HFFc6 (cell line): ENCODE measurements at places on chromosomes 11 and 22.

- no peak for DNase-seq
Measured at GRCh38 chr11:2300290-2300935, 1.3 kb downstream of the C11orf21 start.

- no peak for DNase-seq
Measured at GRCh38 chr11:122666743-122667142, 11.2 kb downstream of the UBASH3B start.

GRCh38 chr11:100525635-100526034 is 161.5 kb upstream of the ARHGAP42 start:
- DNase-seq: no peak

DNA sequence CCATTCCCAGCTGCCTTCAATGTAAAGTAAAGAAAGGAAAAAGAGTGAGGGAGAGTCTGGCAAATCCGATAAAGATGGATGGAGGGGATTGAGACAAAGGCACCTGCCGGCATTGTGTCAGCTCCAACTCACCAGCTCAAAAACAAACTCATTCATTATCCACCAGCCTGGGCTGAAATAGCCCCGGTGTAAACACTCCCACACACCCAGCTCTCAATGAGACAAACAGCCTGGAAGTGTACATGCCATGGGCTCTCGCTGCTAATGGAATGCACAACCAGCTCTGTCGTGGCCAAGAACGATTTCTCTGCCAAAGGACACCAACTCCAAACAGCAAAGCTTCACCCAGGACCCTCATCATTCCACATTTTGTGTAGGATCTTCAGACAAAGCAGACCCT is 89.3 kb upstream of the OPCML start:
- no peak for DNase-seq

DNA sequence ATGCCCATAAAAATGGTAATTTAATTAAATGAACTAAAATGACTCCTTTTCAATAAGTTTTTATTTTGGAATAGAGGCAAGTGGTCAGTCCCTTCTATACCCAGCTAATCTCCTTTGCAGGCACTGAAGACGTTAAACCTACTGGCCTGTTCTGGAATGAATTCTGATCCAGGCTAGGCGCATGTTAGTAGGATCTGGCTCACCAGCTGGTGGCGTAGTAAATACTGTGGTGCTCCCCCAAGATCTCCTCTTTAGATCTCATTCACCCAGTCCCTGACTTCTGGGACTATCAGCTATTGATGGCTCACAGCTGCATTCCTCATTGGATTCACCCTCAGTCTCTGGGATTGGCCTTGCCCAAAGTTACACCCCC is 173.7 kb upstream of the DDI1 start:
- no peak for DNase-seq

DNA sequence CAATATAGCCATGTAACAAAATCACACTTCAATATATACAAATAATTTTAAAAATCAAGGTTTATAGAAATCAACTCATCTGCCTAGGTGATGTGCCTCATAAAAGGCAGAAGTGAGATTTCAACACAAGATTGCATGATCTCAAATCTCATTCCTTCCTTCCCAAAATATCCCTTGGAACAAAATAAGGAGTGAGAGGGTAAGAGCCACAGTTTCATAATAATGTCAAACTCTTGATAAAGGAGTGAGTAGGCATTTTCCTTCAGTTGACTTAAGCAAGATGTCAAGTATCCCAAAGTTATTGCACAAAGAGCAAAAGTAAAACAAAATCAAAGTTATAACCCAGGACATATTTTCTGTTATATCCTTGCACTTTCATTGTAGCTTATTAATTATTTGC is 81.3 kb downstream of the C22orf31 start:
- no peak for DNase-seq

- no peak for DNase-seq
Measured at GRCh38 chr11:43922744-43923405, 19.6 kb upstream of the C11orf96 start.

GRCh38 chr11:23112987-23113886 is 253.0 kb upstream of the CCDC179 start:
- DNase-seq: peak; percentile 37

DNA sequence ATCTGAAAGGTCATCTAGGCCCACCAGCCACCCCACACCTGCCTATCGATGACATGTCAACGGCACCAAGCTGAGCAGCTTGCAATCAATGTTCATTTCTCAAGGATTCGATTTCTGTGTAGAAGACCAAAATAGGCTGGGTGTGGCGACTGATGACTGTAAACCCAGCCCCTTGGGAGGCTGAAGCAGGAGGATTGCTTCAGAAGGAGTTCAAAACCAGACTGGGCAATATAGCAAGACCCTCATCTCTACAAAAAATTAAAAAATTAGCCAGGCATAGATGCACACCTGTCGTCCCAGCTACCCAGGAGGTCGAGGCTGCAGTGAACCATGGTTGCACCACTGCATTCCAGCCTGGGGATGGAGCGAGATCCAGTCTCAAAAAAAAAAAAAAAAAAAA is 108.7 kb downstream of the MICAL3 start:
- DNase-seq: no peak

DNA sequence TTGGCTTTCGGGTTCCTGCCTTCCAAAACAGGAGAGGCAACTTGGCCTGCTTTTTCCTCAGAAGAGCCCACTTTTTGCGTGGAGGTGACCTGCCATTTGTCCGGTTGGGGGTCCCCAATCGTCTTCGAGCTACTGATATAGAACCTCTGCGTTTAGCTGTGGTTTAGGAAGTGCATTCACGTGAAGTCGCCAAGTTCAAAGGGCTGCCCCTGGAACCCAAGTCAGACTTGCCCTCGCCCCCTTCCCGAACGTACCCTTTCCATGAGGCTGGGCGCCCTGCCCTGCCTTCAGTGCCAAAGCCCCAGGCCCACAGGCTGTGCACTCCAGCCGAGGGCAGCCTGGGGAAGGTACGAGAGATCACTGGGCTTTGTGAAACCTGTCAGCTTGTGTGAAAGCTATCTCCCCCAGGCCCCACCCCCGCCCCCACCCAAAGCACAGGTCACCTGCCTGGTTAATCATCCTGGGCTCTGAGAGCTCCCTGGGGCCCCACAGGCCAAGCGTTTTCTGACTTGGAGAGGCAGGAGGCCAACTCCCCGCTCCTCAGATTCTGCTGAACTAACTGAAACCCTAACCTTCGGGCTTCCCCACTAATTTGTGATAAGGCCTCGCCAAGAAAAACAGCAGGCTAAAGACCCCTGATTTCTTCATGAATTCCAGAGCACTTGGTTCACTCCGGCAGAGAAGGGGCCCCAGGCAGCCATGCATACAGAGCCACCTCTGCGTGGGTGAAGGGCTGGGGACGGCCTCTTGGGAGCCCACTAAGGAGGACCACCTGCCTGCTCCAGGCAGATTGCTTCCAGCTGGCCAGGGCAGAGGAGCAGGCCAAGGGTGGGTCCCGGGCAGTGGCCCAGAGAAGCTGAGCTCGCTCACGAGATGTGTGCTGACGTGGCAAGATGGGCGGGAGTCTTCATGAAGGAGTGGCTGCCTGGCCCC is 25.8 kb upstream of the KCNQ1OT1 start:
- no peak for DNase-seq

DNA sequence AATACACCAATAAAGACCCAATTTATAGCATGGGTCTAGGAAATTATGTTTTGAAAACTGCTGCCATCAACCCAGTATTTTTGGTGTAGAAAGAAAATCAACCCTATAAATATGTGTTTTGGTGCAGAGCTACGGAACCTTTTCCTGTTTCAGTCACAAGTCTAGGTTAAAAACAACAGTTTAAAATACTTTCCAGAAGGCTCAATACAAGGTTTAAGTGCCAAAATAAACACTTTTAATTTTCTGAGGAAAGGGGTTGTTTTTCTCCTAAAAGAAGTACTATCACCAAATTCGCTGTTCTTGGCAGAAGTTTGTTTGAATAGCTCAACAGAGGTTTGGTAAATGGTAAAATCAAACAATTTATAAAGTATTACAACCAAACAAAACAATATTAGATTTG is 201.3 kb downstream of the TMEM135 start:
- DNase-seq: no peak

DNA sequence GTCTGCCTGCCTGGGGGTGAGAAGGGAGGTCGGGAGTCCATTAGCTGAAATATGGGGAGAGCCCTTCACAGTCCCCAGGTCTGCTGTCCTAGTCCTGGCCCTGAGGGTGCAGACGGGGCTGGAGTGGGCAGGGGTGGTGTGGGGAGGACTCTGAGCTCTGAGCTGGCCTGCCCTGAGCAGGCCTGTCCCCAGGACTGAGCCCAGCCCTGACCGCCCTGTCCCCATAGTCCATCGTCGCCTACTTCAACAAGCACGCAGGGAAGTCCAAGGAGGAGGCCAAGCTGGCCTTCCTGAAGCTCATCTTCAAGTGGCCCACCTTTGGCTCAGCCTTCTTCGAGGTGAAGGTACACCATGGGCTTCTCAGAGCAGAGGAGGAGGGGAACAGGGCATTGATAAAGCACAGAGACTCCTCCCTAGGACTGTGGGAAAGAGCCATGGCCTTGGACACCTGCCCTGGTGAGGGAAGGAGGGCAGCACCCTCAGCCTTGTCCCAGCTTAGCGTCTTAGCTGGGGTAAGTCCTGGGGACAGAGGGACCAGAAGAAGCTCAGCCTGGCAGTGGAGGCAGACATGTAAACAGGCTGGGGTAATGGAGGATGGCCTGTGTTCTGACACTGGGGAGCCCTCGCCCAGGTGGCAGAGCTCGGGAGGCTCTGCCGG is 83.7 kb downstream of the MYO7A start:
- no peak for DNase-seq

- DNase-seq: no peak
Measured at GRCh38 chr11:69841859-69842698, 22.9 kb upstream of the FGF3 start.

DNA sequence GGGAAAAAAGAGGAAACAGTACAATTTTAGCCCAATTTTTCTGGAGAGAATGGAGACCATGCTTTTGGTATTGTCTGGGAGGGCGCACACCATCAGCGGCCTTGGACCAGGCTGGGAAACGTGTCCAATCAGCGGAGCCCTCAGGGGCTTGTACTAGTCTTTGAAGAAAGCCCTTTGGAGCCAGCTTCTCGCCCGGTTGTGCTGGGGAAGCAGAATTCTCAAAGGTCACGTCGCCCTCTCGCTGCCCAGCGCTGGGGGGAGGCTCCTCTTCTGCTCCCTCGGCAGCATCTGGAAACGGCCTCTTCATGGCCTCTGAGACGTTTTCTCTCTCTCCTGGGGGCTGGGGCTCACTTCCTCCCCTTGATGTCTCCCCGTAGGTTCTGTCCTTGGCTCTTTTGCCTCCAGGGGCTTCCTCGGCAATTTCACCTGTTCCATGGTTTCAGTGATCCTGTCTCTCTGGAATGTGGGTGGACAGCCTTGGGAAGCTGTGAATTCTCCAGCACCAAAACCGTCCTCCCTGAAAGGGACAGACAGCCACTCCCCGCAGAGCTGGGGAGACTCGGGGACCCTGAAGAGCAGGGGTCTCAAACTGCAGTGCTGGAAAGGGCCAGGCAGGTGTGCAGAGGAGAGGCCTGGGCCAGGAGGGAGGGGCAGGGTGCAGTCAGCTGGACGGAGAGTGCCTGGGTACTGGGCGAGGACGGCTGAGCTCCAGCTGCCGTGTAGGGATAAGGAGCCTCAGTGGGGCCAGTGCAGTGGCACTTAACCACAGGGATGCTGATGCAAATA is 80.2 kb downstream of the RPS6KA4 start:
- no peak for DNase-seq

DNA sequence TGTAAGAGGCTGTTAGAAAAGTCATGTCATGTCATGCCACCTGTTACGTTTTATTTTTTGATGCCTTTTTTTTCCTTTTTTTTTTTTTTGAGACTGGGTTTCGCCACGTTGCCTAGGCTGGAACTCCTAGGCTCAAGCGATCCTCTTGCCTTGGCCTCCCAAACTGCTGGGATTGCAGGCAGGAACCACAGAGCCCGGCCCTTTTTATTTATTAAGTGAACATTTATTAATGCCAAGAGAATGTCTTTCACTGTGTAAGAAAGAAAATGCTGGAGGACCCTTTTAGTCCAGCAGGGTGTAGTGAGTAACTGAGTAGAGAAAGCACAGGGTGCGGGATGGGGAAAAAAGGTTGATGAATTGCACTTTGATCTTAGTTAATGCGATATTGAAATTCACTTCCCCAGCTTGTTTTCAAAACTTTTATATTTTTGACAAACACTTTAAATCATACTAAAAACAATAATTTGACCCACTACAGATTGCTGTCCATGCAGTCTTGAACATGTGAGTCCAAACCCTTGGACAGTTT is 2.3 kb upstream of the XBP1 start:
- no peak for DNase-seq

DNA sequence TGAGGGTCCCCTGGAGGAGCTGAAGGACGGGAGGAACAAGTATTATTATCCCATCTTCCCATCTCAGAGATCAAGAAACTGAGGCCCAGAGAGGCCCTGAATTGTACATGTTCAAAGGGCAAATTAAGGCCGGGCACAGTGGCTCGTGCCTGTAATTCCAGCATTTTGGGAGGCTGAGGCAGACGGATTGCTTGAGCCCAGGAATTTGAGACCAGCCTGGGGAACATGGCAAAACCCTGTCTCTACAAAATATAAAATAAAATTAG is 8.1 kb downstream of the PLA2G6 start:
- no peak for DNase-seq

DNA sequence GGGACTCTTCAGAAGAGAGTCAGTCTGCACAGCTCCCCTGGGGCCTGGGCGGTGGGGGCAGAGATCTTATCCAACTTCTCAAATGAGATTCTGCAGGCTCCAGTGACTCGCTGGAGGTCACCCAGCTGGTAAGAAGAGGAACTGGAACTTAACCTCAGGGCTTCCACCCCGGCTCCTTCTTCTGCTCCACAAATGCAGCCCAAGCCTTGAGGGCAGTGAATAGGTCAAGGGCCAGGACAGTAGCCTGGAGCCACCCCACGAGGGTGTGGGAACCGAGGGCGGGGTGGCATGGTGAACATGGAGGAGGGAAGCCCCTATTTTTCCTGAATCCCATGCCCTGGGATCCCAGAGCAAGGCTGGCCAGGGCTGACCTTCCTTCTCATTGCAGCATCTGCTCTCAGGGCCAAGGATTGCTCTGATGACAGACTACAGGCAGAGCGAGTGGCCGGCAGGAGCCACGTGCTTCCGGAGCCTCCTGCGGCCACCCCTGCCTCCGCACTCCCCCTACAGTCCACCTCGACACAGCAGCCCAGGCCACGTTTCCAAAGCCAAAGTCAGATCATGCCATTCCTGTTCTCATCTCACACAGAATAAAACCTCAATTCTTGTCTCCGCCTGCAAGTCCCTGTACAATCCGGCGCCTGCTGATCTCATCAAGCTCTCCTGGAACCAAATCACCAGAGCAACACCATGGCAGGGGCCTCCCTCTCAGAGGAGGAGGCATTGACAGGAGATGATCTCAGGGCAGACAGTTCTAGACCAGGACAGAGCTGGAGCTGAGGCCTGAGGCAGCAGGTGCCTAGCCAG is 21.1 kb upstream of the UPK3A start:
- peak; percentile 78 for DNase-seq

GRCh38 chr11:69044111-69045013 is 4.4 kb upstream of the TPCN2 start:
- DNase-seq: peak; percentile 85

DNA sequence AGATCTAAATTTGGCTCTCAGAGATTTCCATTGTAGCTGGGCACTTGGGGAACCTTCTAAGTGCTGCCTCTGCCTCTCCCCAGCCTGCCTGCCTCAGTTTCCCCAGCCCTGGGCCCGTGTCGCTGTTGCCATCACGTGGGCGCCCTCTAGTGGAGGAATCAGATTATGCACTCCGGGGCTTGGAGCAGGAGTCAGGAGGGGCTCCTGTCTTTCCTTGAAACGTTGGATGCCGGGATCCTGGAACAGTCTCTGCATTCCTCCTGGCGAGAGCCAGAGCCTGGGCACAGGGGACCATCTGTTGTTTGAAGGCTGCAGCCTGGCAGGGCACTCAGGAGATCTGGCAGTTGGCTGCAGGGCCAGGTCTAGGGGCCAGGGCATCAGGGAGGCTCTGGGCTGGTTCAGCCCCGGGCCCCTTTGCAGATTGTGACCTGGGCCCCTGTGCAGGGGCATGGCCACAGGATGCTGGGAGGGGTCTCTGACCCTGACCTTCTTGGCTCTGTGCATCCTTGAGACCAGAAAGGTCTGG is 71.6 kb downstream of the LRP5 start:
- DNase-seq: peak; percentile 19
